ENCODE measurements at places on chromosomes 6 and 20.

DNA sequence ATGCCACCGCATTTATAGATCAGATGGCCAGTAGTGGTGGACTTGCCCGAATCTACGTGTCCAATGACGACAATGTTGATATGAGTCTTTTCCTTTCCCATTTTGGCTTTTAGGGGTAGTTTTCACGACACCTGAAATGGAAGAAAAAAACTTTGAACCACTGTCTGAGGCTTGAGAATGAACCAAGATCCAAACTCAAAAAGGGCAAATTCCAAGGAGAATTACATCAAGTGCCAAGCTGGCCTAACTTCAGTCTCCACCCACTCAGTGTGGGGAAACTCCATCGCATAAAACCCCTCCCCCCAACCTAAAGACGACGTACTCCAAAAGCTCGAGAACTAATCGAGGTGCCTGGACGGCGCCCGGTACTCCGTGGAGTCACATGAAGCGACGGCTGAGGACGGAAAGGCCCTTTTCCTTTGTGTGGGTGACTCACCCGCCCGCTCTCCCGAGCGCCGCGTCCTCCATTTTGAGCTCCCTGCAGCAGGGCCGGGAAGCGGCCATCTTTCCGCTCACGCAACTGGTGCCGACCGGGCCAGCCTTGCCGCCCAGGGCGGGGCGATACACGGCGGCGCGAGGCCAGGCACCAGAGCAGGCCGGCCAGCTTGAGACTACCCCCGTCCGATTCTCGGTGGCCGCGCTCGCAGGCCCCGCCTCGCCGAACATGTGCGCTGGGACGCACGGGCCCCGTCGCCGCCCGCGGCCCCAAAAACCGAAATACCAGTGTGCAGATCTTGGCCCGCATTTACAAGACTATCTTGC is 725 bp downstream of the EEF1A1 start:
- DNase-seq: peak; percentile 74

- DNase-seq: no peak
These were observed 254.6 kb downstream of the LY86 start for GRCh38 chr6:6843057-6843627.

- no peak for DNase-seq
These were observed 41.6 kb upstream of the IYD start for GRCh38 chr6:150327117-150327774.

DNA sequence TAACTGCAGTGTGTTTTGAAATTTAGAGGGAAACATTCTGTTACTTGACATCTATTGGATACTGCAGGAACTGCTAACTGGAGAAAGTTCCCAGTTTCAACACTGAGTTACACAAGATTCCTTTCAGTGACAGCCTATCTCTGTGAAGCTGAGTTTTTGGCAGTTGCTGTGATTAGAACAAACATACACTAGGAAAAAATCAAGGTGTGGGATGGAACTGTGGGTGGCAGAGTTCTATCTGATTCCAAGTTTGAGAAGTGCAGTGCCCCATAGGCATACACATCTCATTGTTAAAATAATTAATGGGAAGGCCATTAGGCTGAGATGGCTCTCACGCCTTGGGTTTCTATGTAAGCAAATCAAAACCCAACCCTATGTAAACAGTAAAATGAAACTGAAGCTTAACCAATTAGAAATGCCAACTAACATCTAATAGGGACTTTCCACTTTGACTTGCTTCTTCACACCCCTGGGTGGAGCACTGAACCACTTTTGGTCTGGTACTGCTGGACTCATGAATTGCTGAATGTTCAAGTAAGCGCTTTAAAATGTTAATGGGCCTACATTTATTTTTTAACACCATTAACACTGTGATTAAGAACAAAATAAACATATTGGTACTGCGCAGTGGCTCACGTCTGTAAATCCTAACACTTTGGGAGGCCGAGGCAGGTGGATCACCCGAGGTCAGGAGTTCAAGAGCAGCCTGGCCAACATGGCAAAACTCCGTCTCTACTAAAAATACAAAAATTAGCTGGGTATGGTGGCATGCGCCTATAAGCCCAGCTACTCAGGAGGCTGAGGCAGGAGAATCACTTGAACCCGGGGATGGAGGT is 55.2 kb upstream of the TBC1D7 start:
- no peak for DNase-seq

GRCh38 chr6:163332575-163332974 is 81.9 kb upstream of the QKI start:
- no peak for DNase-seq

- no peak for DNase-seq
These were observed 168.7 kb upstream of the RSPO3 start for GRCh38 chr6:126949786-126950185.

DNA sequence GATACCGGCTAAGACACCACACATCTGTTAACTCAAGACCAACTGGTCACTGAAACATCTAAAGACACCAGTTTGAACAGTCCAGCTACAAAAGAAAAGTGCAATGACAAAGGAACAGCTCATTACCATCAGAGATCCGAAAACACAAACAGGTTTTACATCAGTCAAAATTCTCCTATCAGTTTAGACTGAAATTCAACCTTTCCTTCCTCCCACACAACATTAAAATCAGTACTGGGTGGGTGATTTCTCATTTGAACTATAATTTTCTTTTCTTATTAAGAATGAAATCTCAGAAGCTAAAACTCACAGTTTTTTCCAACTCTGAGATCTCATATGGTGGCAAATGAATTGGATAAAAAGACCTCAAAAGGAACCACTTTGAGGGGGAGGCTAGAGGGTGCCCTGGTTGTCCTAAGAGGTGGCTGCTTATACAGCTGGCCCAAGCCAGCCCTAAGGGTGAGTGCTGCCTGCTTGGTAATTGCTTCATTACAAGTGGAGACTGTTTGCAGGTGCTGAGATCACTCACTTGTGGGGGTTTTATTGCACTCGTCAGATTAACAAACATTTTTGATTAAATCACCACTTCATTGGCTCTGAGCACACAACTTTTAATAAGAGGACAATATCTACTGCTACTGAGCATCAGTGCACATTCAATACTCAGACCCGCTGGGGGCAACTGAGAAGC is 4.3 kb downstream of the CCDC167 start:
- no peak for DNase-seq

DNA sequence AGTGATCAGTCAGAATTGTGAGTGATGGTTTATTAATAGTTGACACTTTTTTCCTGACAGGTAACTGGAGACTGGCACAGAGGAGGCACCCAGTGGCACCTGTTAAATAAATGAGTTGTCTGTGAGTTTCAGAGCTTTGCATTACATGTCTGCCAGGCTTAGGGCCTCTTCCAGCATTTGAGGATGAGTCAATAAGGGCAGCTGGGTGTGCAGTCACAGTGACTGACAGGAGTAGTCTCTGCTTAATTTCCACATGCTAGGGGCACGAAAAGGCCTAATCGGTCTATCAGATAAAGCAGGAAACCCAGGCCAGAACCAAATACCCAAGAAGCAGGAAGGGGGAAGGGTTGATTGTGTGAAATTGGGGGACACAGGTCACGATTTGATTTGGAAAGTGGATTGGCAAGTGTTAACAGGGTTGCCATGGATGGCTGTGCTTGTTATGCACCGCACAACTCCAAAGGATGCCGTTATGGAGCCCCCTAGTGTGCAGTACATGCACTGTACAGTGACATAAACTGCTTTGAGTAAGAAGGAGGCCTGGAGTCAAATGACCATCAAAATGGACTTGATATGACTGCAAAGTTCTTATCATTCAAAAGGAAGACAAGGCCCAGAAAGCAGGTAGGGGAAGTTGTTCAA is 111.9 kb upstream of the GGTLC1 start:
- DNase-seq: no peak

DNA sequence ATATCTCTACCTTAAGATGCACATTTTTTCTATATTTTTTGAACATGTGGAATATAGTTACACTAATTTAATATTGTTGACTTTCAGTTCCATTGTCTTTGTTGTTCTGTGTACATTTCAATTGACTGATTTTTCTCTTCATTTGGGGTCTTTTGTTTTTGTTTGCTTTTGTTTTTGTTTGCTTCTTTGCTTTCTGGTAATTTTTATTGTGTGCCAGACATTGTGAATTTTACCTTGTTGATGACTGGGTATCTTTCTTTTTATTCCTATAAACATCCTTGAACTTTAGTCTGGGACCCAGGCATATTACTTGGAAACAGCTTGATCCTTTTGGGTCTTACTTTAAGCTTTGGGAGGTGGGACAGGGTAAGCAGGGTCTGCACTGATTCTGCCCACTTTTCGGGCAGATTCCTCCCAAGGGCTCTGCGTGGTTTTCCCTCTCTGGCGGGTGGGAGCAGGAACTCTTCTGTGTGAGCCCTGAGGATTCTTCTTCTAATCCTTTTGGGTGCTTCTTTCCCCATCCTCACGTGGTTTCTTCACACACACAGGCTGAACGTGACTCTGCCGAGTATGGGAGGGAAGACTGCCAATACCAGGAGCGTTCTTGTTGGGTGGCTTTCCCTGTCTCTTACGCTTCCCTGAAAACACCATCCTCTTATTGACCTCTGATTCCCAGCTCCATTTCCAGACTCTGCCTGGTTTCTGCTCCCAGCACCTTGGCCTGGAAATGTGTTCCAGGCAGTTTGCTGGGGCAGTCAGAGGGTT is 200.5 kb downstream of the ARID1B start:
- DNase-seq: no peak
